ENCODE measurements at places on chromosomes 13 and 19. TPM values are rescaled to one million over a fixed set of nuclear protein-coding genes. Genes with fewer than 3 reads are reported as not detected.

Gene ANGPTL8
- total RNA-seq = not detected

DNA sequence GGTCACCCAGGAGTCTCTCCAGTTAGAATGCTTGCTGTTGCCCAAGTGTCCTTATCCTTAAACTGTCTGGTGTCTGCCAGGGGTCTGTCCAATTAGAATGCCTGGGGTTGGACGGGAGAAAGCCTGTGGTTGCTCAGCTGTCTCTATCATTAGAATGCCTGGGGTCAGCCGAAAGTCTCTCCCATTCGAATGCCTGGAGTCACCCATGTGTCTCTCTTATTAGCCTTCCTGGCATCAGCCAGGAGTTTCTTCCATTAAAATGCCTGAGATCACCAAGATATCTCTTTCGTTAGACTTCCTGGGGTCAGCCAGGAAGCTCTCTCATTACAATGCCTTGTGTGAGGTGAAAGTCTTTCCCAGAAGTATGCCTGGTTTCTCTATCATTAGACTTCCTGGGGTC is 1521.0 kb downstream of the UQCRFS1 start:
- no peak for DNase-seq

Gene SHISA2
- total RNA-seq = 1.2 TPM

Gene SHANK1
- total RNA-seq = 0.37 TPM

Gene SBK2
- not detected for total RNA-seq

Gene CAMSAP3
- total RNA-seq = not detected

- peak; percentile 88 for DNase-seq
Observed at GRCh38 chr19:4870025-4870700, 2.7 kb upstream of the PLIN3 start.

DNA sequence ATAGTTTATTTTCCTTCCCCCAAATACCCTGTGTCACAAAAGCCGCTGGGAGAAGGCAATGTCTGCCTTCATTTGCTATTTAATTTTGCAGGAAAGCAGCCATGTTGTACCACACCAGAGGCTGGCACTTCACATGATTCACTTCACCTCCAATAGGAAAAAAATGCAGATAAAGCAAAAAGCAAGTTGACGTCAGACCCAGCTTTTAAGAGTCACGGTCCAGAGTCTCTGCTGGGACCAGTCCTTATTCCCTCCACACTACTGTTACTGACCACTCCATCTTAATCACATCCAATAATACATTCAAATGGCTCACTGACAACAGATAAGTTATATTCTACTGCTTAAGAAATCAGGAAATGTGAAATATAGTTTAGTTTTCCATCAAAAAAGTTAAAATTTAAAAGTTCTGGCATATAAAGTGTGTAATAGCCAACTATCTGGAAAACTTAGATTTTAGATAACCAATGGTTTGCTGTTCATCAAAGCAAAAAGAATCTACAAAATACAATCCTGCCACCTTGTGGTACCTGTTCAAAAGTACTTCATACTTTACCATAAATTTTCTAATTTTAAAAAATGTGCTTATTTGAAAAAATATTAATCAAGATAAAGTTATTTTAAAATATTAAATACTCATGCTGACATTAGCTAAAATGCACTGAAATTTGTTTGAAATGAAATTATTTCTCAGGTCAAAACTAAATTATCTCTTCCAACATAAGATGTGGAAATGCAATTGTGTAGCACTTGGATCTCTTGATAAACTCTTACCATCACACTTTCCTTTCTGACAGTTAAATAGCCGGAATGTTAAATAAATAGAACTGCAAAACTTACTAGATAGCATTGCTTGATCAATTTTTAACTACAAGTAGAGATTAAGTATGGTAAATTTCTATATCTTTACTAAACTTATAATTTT is 97.3 kb downstream of the SERP2 start:
- no peak for DNase-seq

- DNase-seq = no peak
Observed at GRCh38 chr13:96229356-96229755, 139.4 kb downstream of the HS6ST3 start.

DNA sequence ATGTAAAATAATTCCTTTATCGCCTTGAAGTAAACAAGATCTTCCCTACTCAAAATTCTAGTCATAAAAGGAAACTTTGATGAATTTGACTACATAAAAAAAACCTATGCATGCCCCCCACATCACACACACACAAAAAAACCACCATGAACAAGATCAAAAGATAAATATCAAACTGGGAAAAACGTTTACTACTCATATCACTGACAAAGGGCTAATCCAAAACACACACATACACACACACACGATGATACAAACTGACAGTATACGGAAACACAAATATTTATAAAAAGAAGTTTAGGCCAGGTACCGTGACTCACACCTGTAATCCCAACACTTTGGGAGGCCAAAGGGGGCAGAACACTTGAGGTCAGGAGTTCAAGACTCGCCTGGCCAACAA is 61.9 kb downstream of the TSC22D1 start:
- DNase-seq = no peak

DNA sequence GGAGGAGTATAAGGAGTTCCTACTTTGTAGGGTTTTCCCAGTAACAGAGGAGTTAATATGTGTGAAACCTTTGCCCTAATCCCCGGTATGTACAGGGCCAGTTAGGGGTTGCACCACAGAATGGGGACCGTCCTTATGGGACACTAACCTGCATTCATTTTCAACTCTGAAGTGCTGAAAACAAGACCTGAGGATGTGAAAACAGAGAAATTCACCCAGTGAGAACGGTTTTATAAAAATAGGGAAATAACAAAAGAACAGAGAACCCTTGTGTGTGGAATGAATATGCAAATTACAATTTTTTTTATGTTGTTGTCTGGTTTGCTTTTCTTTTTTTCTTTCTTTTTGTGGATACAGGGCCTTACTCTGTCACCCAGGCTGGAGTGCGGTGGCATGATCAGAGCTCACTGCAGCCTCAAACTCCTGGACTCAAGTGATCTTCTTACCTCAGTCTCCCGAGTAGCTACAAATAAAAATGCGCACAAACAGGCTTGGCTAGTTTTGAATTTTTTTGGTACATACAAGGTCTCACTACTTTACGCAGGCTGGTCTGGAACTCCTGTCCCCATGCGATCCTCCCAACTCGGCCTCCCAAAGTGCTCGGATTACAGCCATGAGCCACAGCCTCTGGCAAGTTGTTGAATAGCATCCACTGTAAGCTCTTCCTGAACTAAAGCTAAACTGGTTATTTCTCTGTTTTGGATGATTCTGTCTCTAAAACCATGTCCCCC is 10.6 kb downstream of the CLC start:
- no peak for DNase-seq

DNA sequence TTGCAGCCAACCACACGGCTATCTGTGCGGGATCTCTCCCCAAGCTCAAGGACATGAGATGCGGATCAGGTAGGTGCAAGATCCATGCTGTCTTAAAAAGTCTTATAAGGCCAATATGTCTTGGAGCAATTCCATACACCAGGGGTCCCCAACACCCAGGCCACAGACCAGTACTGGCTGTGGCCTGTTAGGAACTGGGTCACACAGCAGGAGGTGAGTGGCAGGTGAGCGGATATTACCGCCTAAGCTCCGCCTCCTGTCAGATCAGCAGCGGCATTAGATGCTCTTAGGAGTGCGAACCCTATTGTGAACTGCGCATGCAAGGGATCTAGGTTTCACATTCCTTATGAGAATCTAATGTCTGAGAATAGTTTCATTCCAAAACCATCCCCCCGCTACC is 68.8 kb upstream of the ZNF599 start:
- peak; percentile 23 for DNase-seq

GRCh38 chr13:46392967-46393366 is 5.9 kb upstream of the RUBCNL start:
- no peak for DNase-seq

DNA sequence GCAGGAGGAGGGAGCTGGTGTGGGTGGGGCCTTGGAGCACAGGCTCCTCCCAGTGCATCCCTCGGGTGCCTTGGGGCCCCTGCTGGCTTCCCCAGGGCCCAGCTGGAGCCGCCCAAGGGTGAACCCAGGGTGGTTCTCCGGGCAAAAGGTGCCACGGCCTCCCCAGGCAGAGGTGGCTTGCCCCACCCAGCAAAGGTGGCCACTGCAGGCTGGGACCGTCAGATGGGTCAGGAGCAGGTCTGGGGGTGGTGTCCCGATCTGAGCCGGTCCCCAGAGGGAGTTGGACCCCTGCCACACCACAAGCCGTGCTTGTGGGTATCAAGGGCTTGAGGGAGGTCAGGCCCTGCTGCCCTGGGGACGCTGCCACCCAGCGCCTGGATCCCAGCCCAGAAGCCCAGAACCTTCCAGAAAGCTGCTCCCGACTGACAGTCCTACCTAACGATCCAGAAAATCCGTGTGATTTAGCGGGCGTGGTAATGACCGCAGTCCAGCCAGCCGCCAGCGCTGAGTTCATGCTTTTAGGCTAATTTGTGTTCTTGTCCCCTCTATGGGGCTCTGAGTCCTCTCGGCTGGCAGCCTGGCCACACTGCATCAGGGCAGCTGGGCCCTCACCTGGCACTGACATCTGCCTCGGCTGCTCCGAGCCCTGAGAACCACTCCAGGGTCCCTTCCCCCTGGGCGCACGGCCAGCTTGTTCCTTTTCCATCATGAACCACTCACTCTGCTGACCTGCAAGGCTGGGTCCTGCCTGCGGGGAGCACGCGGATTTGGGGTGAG is 5.0 kb upstream of the GRIN3B start:
- no peak for DNase-seq

DNA sequence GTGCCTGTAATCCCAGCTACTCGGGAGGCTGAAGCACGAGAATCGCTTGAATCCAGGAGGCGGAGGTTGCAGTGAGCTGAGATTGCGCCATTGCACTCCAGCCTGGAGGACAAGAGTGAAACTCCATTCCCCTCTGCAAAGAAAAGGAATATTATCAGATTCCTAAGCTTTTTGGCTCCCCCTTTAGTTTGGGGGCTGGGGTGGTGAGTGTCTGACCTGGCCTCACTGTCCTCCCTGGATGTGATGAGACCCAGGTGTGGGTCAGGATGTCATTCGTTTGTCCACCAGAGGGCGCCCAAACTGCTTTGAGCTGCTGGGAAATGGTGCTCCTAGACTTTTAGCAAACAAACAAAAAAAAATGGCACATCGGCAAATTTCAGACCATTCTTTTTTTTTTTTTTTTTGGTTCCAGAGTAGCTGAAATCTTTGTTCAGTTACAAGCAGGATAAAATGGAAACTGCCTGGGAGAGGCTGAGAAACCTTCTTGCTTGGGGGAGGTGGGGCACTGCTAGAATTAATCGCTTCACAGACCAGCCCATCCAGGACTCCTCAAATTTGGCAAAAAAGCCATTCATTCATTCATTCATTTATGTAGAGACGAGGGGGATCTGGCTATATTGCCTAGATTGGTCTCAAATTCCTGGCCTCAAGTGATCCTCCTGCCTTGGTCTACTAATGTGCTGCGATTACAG is 29.4 kb downstream of the SPC24 start:
- peak; percentile 93 for DNase-seq
